ENCODE measurements at places on chromosomes 2 and 18. TPM values are rescaled to one million over a fixed set of nuclear protein-coding genes. Genes with fewer than 3 reads are reported as not detected.

DNA sequence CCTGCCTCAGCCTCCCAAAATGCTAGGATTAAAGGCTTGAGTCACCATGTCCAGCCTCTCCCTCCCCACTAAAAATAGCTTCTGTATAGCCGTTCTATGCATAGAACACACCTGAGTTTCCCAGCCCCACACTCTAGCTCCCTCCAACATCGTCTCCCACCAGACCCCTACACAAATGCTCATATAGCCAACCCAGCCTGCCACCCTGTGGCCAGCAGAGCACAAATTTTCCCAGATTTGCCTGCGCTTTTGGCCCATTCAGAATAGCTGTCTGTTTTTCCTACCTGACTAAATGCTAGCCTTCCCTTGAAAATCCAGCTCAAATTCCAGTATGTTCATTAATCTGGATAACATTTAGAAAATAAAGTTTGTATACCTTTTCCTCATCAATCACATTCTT lies 22.8 kb downstream of the TRABD2A start:
- peak; percentile 54 for DNase-seq

Gene SLC23A3
- total RNA-seq: 1.4 TPM

GRCh38 chr2:133791191-133791590 lies 222.9 kb upstream of the NCKAP5 start:
- DNase-seq: no peak

DNA sequence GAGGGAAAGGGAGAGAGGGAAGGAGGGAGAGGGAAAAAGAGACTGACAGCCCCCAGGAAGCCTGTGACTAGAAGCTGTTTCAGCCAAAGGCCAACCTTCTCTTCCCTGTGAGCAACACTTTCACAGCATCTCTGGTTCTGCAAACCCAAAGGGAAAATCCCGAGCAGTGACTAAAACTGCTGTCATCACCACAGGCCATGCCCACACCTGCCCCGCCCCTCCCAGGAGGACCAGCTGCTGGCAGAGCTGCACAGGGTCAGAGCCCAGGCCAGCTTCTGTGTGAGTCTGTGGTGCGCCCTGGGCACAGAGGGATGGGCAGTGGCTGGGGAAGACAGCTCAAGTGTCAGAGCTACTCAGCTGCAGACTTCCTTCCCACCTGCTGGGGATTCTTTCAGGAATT lies 64.9 kb upstream of the OTOS start:
- peak; percentile 58 for DNase-seq

GRCh38 chr2:184215745-184216144 lies 382.6 kb upstream of the ZNF804A start:
- no peak for DNase-seq

Gene ZSCAN30
- 22.1 TPM for total RNA-seq

Gene CTDP1
- total RNA-seq: 25.9 TPM

Gene LYPD6B
- not detected for total RNA-seq

GRCh38 chr2:79389481-79389880 lies 123.4 kb upstream of the CTNNA2 start:
- no peak for DNase-seq

Gene FAM110C
- total RNA-seq: 0.50 TPM

GRCh38 chr2:96260387-96261260 lies 5.2 kb downstream of the TMEM127 start:
- peak; percentile 70 for DNase-seq

Gene OXER1
- 0.88 TPM for total RNA-seq

DNA sequence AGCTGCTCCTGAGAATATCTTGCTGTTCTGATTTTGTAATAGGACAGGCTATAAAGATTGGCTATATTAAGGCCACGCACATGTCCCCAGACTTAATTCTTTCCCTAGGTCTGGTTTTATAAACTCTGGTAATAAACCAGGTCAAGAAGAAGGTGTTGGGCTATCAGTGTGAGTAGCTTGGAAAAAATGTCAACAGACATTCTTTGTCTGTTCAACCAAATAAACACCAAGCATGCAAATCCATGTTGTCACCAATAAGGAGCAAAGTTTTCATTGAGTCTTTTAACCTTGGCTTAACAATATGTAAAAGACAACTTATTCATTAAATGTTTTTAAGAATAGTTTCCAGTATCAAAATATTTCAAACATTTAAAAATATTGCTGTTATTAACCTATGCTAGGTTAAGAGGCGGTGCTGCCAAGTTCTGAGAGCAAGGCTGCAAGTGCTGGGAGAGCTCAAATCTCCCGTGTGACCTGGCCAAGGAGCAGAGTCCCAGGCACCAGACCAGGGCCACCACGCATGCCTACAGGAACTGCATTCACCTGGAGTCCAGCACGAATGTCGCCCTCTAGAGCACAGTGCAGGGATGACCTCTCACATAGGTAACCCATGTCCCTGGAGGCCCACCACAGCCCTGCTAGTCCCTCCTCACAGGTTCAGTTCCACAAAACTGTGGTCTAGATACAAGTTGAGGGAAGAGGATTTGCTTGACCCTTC lies 120.5 kb upstream of the POU3F3 start:
- peak; percentile 60 for DNase-seq

- DNase-seq: peak; percentile 88
These were observed 40.0 kb downstream of the COL4A3 start for GRCh38 chr2:227204452-227204851.

DNA sequence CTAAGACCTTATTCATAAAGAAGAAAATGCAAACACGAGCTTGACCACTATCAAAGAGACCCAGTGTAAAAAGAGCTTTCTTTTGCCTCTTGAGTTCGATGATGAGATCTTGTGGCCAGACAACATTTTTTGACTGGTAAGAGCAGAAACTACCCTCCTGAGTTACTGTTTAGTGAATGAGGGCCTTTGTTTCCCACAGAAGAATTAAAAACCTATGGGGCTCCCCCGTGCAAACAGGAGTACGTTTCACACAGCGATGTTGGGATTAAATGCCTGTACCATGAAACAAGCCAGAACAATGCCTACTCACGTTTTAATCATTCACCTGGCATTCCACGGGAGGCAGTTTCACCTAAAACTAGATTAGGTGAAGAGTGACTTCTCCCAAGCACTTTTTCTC lies 36.0 kb downstream of the MYCN start:
- DNase-seq: no peak

Gene SLC5A7
- 0.04 TPM for total RNA-seq

DNA sequence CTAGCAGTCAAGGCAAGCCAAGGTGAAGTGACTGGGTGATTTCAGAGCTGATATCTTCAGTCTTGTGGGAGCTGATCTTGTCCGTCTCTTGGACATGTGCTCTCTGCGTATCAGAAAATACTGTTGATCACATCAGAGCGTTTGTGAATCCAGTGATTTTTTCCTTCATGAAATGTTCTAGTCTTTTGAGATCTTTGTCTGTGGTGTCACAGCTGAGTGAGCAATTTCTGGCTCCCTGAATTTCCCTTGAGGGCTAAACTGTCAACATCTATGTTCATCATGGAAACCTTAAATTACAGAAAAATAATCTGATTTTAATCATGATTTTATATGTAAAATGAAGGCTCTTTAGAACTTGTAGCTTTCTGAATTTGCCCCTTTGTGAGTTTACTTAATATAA lies 432.0 kb downstream of the CCDC85A start:
- no peak for DNase-seq

DNA sequence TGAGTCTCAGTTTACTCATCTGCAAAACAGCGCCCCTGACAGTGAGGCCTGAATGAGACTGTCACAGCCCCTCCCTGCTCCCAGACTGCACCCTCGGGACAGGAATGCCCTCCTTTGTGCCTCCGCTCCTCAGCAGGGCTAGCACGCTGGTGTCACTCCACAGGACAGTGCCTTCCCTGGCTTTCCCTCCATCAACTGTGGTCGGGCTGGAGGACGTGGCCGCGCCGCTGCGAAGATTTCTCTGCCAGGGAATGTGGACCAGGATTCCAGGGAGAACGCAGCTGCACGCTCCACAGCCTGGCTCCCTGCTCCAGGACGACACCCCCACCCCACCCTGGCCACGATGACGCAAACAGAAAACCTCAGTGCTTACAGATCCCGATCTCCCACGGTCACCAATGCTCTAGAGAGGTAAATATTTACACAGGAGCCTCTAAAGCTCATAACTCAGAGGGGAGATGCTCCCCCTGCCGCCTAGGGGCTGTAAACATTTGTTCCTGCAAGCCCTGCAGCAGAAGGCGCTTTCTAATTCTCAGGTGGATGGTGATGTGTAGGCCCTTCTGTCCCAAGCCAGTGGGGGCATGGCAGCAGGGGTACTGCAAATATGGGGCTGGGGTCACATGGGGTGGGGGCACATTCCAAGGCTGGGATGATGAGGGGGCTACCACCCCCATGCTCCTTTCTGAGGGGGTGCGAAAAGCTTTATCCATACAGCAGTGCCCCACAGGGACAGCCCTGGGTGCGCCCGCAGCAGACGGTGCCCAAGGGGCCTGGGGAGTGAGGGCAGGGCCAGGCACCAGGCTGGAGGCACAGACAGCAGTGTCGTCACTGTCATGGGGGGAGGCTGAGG lies 12.4 kb downstream of the HS6ST1 start:
- peak; percentile 52 for DNase-seq

- DNase-seq: peak; percentile 52
These were observed 301.6 kb downstream of the STK39 start for GRCh38 chr2:167945660-167946368.

- DNase-seq: no peak
These were observed 3.1 kb downstream of the DNAH6 start for GRCh38 chr2:84519332-84519957.

DNA sequence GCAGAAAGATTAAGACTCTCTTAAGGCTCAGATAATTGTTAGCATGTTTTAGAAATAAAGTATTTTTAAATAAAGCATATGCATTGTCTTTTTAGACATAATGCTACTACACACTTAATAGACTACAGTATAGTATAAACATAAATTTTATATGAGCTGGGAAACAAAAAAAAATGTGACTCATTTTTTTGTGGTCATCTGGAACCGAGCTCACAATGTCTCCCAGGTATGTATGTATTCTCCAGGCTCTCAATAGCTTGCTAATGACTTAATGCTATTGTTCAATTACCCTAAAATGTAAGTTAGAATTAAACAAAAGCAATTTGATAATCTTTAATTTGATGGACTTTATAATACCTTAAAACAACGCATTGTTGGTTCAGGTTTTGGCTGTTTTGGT lies 167.2 kb downstream of the NUP35 start:
- DNase-seq: no peak

Gene MAL
- total RNA-seq: not detected

GRCh38 chr2:96874198-96874831 lies 4.4 kb upstream of the SEMA4C start:
- no peak for DNase-seq

DNA sequence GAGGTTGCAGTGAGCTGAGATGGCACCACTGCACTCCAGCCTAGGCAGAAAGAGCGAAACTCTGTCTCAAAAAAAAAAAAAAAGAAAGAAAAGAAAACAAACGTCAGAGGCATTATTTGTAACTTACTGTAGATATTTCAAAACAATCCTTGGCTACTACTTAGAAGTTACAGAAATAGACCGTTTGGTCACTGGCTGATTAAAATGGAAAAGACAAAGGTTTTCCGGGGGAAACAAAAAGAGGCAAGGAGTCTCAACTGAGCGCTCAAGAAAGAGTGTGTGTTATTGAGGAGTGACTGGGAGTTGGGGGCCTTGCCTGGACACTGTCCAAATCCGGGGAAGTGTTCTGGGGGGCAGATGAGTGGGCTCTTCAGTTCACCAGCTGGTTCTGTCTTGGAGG lies 47.6 kb downstream of the TEX44 start:
- DNase-seq: no peak

Gene INHBB
- total RNA-seq: not detected

GRCh38 chr2:73987109-73987947 lies 2.6 kb downstream of the TET3 start:
- peak; percentile 54 for DNase-seq

Gene PXDN
- 118 TPM for total RNA-seq

Gene CENPA
- 42.8 TPM for total RNA-seq

- no peak for DNase-seq
These were observed 81.0 kb downstream of the SUMO1 start for GRCh38 chr2:202157211-202157990.

Gene SLC9A4
- total RNA-seq: not detected

Gene CLEC4F
- total RNA-seq: not detected

GRCh38 chr18:70645971-70646370 lies 357.1 kb downstream of the SOCS6 start:
- no peak for DNase-seq

GRCh38 chr18:58495634-58496033 lies 133.3 kb downstream of the ALPK2 start:
- no peak for DNase-seq

Gene DYNAP
- not detected for total RNA-seq

DNA sequence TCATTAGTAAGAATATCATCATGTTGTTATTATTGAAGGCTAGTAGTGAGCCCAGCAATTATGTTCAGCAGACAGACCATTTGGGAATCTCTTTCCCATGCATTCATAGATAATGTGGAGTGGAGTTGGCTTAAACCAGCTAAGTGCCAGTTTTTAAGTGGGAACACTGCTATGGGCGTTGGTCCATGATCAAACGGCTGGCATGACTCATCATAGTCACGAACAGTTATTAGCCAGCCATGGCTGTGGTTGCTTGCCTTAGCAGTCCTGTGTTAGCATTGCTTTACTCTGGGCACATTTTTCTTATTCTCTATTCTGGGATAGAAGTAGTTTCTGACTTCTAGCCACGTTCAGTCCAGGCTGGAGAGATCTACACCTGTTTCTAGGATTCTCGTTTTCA lies 17.7 kb downstream of the EIF4E2 start:
- DNase-seq: no peak

- no peak for DNase-seq
These were observed 326.3 kb upstream of the MC4R start for GRCh38 chr18:60698901-60699300.

GRCh38 chr2:113892004-113892710 lies 2.3 kb downstream of the ACTR3 start:
- DNase-seq: no peak

Gene RGPD3
- total RNA-seq: 0.07 TPM

- no peak for DNase-seq
These were observed 105.0 kb downstream of the COL6A3 start for GRCh38 chr2:237309011-237309410.

- DNase-seq: no peak
These were observed 71.9 kb downstream of the SLC66A2 start for GRCh38 chr18:79879566-79879965.

DNA sequence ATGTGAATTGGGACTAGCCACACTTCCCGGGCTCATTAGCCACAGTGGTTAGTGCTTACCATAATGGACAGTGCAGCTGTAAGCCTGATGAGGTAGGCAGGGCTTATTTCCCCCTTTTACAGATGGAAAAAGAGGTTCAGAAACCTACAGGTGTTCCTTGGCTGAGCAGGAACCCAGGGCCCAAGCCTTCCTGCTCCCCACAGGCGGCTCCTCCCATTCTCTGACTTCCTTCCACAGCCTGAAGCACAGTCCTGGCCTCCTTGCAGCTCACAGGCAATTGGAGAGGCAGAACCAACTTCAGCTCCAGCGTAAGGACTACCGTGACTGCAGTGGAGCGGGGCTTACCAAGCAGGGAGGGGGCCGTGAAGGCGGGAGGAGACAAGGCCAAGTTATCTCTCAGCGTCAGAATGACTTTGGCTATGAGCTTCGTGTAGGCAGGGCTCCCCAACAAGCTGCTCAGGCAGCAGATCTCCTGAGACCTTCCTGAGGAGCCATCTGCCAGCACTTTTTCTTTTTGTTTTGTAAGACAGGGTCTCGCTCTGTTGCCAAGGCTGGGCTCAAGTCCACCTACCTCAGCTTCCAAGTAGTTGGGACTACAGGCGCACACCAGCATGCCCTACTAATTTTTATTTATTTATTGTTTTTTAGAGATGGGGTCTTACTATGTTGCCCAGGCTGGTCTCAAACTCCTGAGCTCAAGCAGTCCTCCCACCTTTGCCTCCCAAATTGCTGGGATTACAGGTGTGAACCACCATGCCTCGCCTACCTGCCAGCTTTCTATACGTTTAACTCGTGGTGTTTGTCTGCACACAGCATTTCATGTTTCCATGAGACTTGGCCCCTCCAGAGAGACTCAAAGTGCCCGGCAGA lies 34.2 kb upstream of the NT5DC4 start:
- DNase-seq: no peak

GRCh38 chr18:48753691-48754090 lies 197.1 kb downstream of the SMAD7 start:
- DNase-seq: no peak
